ENCODE measurements at places on chromosomes 11 and 22. TPM values are rescaled to one million over a fixed set of nuclear protein-coding genes. Genes with fewer than 3 reads are reported as not detected.

Gene FOSL1
- 143 TPM for total RNA-seq

Gene CRELD2
- 54.1 TPM for total RNA-seq

Gene CAVIN3
- 321 TPM for total RNA-seq

Gene MISFA
- total RNA-seq: 0.36 TPM

Gene MYO18B
- total RNA-seq: not detected

Gene SLC43A1
- 3.6 TPM for total RNA-seq

Gene DNAJB7
- total RNA-seq: not detected

Data from epithelial cell of proximal tubule (primary cell).